ENCODE measurements at places on chromosomes 4 and X.

GRCh38 chr4:82461710-82462109 is 31.3 kb downstream of the ENOPH1 start:
- DNase-seq, result no peak

GRCh38 chr4:107452717-107453630 is 267.1 kb downstream of the PAPSS1 start:
- DNase-seq, result no peak

DNA sequence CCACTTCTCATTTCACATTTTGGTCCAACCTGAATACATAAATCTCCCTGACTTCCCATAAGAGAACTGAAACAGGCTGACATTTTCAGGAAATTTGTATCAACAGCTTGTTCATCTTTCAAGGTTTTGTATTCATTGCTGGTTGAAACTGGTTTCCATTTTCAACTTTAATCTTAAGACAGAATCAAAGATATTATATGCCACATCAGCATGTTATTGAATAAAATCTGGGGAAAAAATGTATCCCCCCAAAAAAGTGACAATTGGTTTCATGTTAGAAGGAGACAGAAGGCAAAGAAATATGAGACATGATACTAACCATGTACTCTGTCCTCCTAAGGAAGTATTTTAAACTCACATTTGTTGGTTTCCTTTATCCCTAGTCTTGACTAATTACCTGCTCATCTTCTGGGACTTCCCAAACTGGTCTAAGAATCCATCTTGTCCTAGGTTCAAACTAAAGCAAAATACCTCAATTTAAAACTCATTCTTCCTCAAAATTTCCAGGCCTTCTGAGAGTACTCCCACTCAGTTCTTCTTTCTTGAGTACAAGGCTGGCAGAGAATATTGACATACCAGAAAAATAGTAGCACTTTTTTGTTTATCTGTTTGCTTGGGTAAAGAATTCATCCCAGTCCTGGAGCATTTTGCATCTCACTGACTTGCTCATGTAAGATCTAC is 3.1 kb upstream of the ANTXR2 start:
- DNase-seq, result no peak

DNA sequence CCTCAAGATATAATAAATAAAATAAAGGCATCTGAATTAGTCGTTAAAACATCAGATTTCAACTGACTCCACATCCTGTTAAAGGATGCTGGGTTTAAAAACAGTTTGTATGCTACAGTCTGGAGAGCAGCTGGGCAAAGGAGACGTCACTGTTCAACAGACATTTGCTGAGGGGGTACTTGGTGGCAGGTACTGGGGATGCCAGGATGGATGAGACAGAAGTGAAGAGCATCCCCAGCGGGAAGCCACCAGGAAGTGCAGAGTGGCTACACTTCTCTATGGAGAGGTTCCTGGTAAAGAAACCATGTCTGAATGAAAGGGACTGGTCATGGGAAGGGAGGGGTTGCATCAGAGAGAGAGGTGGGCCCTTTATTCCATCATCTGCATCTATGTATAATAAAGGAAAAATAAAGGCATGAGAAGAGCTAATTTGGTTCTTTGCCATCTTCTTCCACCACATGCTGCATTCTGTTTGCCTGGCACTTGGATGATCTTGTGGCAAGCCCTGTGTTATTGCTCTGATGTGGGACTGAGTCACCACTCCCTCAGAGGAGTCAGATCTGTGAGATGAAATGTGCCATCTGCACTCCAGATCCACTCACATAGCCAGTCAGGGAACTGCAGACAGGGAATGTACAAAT is 145.0 kb downstream of the SOWAHB start:
- no peak for DNase-seq

DNA sequence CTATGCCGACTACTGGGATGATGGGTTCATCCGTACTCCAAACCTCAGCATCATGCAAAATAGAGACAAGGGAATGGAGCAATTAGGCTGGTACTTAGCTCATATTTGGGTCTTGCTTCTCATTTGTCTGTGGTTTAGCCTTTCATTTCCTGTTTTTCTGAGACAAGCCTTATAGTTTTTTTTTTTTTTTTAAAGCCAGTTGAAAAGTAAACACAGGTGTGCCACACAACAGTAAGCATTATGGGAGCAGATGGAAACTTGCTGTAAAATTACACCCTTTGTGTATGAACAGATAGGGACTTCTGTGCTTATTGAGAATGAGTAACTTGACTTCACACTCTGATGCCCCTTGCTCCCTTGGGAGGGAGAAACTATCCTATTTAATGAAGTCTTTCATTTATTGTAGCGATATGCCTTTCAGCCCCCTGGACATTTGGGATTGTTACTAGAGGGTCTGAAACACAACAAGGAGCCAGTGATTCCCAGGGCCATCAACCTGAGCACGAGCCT is 13.7 kb downstream of the RASSF6 start:
- peak; percentile 47 for DNase-seq

Data from GM12864 (cell line).